Renal cortical epithelial cell (primary cell): ENCODE measurements at places on chromosomes 3 and 15. TPM values are rescaled to one million over a fixed set of nuclear protein-coding genes. Genes with fewer than 3 reads are reported as not detected.

Gene CACNA1D
- 0.52 and 1.5 TPM in 2 replicates for total RNA-seq

Gene COL6A6
- total RNA-seq: not detected in 2 replicates

Gene KIF15
- total RNA-seq: 1.6 and 4.5 TPM in 2 replicates

Gene APEH
- total RNA-seq: 233 and 345 TPM in 2 replicates

Gene BLM
- 0.89 and 4.3 TPM in 2 replicates for total RNA-seq

Gene HHLA2
- 0.05 and 2.3 TPM in 2 replicates for total RNA-seq

Gene CAND2
- total RNA-seq: 1.0 and 2.7 TPM in 2 replicates

Gene RETNLB
- not detected in 2 replicates for total RNA-seq

Gene MESP2
- total RNA-seq: not detected in 2 replicates

Gene IMP3
- 88.0 and 103 TPM in 2 replicates for total RNA-seq

Gene CYP8B1
- 0.35 and 0.55 TPM in 2 replicates for total RNA-seq

Gene CPNE4
- 0.05 and 0.35 TPM in 2 replicates for total RNA-seq

Gene GOLGA8G
- total RNA-seq: 0.05 TPM in 1 of 2 replicates, not detected in the other

Gene PARP15
- total RNA-seq: 0.20 TPM in 1 of 2 replicates, not detected in the other

Gene PLSCR2
- 1.4 TPM in 1 of 2 replicates, not detected in the other for total RNA-seq

Gene KATNBL1
- total RNA-seq: 51.9 and 54.5 TPM in 2 replicates

Gene ZNF620
- 3.3 and 5.8 TPM in 2 replicates for total RNA-seq

Gene KPNA1
- 29.5 and 61.3 TPM in 2 replicates for total RNA-seq

Gene RIOX2
- total RNA-seq: 29.6 and 40.8 TPM in 2 replicates
